ENCODE measurements at places on chromosomes 3 and 15. TPM values are rescaled to one million over a fixed set of nuclear protein-coding genes. Genes with fewer than 3 reads are reported as not detected.

GRCh38 chr3:45736707-45737106 is 47.5 kb downstream of the SACM1L start:
- DNase-seq: no peak

DNA sequence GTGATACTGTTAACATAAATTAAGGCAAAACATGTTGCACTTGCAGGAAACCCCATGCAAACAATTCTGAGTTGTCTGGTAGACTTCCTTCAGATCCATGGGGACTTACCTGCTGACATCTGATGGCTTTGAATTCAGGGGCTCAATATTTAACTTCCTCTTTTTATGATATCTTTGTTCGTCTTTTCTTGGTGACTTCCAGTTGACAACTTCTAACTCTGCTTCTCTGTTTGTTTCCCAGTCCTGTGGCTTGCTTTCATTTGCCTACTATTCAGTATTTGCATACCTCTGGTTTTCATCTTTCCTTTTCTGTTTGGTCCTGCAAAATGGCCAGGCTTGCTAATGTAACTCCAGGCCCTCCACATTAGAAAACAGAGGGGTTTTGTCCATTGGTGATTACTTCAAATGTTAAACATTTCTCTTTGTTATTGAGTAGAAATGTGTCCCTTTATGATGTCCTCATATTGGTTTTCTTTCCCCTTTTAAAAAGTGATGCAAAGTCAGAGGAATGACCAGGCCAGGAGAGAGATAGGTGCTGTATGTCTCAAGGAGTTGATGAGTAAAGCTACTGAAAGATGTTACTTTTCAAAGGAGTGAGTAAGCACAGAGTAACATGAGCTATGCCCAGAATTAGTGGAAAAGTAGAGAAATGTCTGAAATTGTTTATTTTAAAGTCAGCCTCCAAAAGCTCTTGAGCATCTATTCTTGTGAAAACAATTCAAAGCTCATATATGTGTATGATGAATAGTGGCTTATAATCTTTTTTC is 335.9 kb downstream of the LPP start:
- no peak for DNase-seq

DNA sequence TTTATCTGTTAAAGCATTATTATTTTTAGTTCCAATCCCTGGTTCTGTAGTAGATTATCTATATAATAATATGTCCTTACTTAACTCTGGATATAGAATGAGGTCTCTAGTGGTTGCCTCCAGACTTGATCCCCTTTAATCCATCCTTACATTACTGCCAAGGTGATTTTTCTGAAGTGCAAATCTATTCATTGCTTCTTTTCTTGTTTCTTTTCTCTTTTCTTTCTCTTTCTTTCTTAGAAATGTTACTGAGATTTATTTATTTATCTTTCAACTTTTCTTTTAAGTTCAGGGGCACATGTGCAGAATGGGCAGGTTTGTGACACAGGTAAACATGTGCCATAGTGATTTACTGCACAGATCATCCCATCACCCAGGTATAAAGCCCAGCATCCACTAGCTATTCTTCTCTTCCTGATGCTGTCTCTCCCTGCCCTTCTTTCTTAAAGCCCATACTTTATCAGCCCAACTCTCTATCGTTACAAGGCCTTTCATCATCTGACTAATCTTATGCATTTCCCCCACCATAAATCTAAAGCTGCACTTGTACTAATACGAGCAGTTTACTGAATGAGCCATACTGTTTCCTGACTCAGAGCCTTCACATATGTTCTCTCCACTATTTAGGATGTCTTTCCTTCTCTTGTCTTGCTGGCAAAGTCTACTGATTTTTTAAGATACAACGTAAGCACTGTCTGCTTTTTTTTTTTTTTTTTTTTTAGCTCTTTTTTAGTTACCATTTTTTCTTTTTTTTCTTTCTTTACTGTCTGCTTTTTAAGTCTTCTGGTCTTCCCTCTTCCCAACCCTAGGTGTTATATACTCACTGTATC is 4.6 kb downstream of the GLCE start:
- DNase-seq: no peak

GRCh38 chr3:184525337-184526087 is 36.1 kb upstream of the EPHB3 start:
- no peak for DNase-seq

SENP5 gene
- 22.0 TPM for total RNA-seq

DNA sequence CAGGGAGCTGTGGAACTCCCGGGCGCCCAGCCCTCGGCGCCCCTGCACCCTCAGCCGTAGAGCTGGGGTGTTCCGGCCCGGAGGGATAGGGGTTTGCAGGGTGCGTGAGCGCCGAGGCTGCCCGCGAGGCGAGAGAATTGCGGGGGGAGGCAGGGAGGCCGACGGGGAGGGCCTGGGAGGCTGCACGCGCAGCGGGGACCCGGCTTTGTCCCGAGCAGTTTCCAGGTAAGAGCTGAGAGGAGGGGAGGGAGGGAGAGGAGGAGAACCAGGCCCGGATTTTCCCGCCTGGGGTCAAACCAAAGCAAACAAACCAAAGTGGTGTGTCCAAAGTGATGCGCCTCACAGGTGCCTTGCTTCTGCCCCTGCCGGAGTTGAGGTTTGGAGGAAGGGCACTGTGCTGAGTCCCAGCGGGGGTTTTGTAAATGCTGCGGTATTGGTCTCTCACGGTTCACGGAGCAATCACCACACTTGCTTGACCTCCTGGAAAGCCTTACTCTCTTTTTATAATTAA is 146.4 kb downstream of the TJP1 start:
- no peak for DNase-seq

GRCh38 chr15:99411234-99411633 is 154.6 kb upstream of the MEF2A start:
- DNase-seq: no peak

GRCh38 chr3:9500108-9501050 is 53.2 kb downstream of the LHFPL4 start:
- DNase-seq: peak; percentile 34

DNA sequence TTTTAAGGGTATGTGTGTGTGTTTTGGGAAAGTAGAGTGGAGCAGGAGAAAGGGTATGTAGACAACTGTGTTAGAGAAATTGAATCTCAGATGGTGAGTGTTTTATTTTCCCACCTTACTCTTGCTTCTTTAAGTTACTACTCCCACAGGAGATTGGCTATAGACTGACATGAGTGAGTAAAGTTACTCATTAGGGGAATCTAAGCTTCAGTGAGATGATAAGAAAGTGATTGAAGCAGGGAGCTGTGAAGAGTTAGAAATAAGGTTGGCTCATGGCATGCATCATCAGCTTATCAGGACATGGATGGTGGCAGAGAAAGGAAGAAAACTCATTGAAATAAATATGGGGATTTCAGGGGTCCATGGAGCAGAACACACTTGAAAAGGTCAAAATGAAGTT is 88.9 kb downstream of the MBNL1 start:
- no peak for DNase-seq

TMEM212 gene
- total RNA-seq: not detected

BCHE gene
- total RNA-seq: not detected

ALPK3 gene
- 1.1 TPM for total RNA-seq

DNA sequence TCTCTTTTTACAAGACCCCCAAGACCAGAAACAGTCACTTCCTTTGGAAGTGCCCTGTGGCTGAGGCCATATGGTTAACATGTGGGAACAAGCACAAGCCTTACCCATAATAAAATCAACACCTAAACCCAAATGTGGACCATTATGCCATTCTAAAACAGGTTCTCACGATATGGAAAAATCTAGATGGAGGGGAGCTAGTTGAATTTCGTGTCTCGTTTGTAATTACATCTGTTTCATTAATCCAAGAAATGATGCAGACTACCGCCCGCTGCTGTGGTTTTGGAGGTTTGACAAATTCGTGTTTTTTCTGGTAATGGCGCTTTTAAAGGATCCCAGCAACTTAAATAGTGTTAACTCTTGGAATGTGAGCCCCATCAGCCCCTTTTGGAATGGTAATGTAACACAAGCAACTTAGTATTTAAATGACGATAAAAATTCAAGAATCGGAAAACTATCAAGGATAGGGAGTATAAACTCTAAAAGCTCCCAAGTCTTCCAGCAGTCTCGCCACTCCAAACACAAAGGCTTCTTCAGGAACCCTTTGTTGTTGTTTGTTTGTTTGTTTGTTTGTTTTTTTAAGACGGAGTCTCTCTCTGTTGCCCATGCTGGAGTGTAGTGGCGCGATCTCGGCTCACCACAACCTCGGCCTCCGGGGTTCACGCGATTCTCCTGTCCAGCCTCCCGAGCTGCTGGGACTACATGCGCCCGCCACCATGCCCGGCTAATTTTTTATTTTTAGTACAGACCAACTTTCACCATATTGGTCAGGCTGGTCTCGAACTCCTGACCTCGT is 1.1 kb downstream of the CNBP start:
- DNase-seq: no peak

- DNase-seq: no peak
Observed at GRCh38 chr15:83477808-83478537, 30.8 kb downstream of the SH3GL3 start.

- no peak for DNase-seq
Observed at GRCh38 chr15:90047956-90048575, 46.9 kb downstream of the ZNF710 start.

DNA sequence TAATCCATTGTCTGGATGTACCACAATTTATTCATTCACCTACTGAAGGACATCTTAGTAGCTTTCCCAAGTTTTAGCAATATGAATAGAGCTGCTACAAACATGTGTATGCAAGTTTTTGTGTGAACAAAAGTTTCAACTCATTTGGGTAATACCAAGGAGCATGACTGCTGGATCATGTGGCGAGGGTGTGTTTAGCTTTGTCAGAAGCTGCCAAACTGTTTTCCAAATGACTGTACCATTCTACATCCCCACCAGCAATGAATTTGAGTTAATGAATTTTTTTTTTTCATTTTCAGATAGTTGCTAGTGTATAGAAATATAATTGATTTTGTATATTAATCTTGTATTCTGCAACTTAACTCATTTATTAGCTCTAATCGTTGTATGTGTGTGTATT is 20.0 kb upstream of the ELP6 start:
- no peak for DNase-seq

Data from MG63 (cell line).